ENCODE measurements at places on chromosomes 5 and 9.

- no peak for DNase-seq
Observed at GRCh38 chr5:95605786-95606185, 14.1 kb upstream of the GPR150 start.

- DNase-seq: no peak
Observed at GRCh38 chr5:127206320-127207113, 84.1 kb upstream of the MEGF10 start.

GRCh38 chr9:94805585-94805984, 79.1 kb downstream of the AOPEP start:
- no peak for DNase-seq

GRCh38 chr5:96680759-96681470, 18.7 kb downstream of the CAST start:
- DNase-seq: no peak

DNA sequence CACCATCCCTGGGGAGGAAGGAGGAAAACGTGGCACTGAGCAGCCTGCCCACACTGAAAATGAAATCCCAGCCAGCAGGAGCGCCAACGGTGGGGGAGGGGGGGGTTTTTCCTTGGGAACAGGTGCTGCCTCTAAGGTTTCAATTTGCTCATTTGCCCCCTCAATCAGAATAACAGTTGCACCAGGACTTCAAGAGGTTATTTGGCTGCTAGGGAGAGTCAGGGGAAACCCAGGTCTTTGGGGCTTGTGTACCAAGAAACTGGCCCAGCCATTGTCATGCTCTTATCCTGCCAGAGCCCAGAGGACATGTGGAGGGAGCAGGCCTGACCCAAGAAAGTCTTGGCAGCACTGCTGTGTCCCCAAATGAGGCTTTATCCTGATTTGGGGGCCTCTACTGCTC, 66.5 kb downstream of the NDFIP1 start:
- DNase-seq: no peak

- DNase-seq: no peak
Observed at GRCh38 chr9:121727295-121728020, 76.0 kb downstream of the DAB2IP start.

DNA sequence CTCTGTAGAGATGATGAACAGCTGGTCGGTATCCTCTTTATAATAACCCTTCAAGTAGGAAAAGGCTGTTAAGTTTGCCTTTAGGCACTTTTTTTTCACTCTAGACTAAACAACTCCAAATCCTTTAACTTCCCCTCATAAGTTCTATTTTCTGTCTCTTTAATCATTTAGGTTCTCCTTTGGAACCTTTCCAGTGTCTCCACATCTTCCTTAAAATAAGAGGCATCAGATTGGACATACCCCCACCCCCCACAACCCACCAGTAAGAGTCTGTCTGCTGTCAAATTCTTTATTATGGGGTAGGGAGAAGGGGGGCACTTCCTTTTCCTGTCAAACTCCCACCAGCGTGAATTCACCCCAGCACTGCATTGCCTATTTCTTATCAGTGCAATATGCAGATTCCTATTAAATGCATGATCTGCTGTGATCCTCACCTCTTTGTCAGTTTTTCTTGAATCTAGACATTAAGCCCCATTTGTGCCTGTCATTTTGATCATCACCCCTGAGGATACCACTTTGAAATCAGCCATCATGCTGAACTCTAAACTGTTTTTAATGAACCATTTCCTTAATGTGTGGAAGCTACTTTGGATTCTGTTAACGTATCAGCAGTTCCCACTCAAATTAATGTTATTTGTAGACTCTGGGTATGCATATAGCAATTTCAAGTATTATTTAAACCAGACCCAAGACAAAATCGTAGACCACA, 212.2 kb downstream of the PDZD2 start:
- DNase-seq: no peak

DNA sequence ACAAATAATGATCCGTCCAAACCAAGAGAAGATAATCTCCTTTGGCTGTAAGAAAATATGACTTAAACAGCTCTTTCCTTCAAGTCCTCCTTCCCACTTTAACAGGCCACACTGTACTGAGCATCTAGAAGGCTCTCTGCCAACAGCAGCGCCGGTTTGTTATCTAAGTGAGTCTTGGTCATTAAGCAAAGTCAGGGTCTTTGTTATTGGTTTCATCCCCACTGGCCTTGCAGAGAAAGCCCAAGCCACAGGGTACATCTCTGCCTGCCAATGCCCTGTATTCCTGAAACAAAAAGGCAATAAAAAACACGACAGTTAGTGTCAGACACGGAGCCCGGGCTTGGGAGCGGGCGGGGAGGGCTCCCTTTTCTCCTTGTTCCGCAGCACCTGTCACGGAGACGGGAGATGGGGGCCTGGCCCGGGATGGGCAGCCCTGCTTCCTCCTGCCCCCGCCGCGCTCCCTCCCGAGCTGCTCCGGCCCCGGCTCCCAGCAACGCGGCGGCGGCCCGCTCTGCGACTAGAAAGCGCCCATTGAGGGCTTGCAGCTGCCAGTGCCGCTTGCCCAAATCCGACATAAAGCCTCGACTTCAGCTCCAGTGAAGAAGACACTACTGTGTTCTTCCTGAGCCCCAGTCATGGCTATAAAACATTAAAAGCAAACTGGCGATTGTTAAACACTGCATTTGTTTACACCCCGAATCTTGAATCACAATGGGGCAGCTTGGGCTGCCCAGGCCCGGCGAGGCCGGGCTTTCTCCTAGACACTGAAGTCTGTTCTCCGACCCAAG, 28.1 kb upstream of the PIK3R1 start:
- DNase-seq: no peak

- DNase-seq: no peak
Observed at GRCh38 chr9:82797534-82797933, 265.4 kb downstream of the RASEF start.

GRCh38 chr5:66454186-66455078, 141.8 kb upstream of the MAST4 start:
- DNase-seq: no peak

- DNase-seq: peak; percentile 94
Observed at GRCh38 chr5:181260720-181261319, at the start of gene TRIM52. Gene TRIM52 (minus strand): TSS chr5:181261143. CDS start chr5:181260813, 330 bp downstream.

DNA sequence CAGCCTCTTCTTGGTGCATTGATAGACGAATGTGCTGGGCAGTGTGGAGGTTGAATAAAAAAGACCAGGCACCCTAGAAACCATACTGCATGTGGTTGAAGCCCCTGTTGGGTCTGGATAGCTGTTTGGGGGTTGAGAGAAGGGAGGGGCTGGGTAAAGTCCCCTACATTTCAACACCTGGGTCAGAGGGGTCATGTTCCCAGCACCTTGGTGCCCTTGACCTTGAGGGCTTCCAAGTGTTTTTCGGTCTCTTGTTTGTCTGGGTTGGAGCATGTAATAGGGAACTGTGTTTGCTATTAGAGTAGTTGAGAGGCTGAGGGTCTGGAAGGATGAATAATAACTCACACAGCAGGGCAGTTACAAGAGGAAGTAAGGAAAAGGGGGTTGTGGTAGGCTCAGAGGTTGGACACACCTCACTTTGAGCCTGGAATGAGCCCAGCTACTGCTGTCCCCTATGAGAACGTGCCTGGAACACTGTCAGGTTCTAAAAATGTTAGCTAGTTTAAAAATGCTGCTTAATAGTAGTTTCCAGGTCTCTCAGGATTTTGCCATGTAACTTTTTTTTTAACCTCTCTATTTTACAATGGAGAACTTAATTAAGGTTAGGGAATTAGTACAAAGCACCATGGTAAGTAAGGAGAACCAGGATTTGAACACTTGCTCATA, 155.2 kb upstream of the SPRY4 start:
- no peak for DNase-seq

Data from CD4-positive, alpha-beta T cell treated with Interferon gamma for 1 hour (primary cell).